ENCODE measurements at places on chromosomes 12 and 14.
A peak's percentile ranks its signal among the peaks of the same experiment; 100 is the strongest.

DNA sequence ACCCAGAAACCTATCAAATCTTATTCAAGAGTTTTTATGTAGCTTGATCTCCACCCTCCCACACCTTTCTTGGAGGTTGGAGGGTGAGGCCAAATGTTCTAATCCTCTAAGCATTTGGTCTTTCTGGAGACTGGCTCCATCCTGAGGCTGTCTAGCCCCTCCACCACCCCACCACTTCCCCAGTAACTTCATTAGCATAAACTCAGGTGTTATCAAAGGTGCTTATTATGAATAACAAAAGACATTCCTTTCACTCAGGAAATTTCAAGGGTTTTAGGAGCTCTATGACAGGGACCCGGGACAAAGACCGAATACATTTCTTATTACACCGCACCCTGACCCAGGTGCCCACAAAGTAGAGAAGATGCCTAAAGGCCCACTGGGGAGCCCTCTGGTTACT lies 2.8 kb upstream of the TMEM229B start:
- DNase-seq: no peak

- DNase-seq: peak; percentile 16
These were observed 151.6 kb upstream of the OR4E1 start for GRCh38 chr14:21825149-21825743.

- no peak for DNase-seq
These were observed 109.7 kb upstream of the VASH1 start for GRCh38 chr14:76651410-76652055.

GRCh38 chr12:47650469-47650868 lies 55.4 kb downstream of the RPAP3 start:
- DNase-seq: no peak

DNA sequence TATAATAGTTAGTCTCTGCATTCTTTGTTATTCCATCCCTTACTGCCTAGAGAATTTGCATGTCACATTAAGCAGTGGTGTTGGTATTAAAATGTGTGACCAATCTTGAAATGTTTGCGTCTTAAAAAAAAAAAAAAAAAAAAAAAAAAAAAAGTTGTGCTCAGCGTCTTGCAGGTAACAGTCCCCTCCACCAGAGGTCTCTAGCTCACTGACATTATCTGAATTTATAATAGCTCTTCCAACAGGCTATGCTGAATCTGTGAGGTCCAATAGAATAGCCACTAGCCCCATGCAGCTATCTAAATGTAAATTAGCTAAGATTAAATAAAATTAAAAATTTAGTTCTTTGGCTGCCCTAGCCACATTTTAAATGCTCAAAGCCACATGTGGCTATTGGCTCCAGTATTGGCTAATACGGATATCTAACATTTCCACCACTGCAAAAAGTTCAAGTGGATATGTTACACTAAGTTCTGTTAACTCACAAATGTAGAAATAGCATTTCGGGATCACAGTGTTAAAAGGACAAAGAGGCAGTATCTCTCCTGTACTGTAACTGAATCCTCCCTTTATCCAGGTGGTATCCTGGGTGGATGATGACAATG lies 28.7 kb downstream of the NKX2-8 start:
- no peak for DNase-seq

All from HuH-7.5 (cell line).